NCI-H1092 treated with DMSO at 0.1 percent for 48 hours (cell line): ENCODE measurements at places on chromosomes 2 and 18.

DNA sequence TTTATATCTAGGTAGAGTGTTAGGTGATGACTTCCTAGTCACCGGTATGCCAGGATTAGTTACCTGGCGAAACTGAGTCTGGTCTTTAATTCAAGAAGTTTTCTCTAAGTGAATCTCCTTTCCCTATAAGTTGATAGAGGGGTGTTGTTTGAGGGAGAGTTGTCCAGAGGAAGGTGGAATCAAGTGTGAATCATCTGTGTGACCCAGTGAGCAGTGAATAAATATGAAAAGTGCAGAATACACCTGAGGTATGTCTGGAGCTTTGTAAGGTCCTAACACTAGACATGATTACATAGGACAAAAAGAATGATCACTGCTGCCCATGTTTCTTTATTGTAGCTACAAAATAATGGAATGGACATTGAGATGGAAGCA lies 11.2 kb downstream of the POU3F3 start:
- no peak for DNase-seq

GRCh38 chr18:8942909-8943545 lies 159.5 kb upstream of the NDUFV2 start:
- no peak for DNase-seq

- no peak for DNase-seq
These were observed 587.5 kb upstream of the DSEL start for GRCh38 chr18:68104036-68104435.

- no peak for DNase-seq
These were observed 42.4 kb downstream of the MRPL35 start for GRCh38 chr2:86241611-86242010.

DNA sequence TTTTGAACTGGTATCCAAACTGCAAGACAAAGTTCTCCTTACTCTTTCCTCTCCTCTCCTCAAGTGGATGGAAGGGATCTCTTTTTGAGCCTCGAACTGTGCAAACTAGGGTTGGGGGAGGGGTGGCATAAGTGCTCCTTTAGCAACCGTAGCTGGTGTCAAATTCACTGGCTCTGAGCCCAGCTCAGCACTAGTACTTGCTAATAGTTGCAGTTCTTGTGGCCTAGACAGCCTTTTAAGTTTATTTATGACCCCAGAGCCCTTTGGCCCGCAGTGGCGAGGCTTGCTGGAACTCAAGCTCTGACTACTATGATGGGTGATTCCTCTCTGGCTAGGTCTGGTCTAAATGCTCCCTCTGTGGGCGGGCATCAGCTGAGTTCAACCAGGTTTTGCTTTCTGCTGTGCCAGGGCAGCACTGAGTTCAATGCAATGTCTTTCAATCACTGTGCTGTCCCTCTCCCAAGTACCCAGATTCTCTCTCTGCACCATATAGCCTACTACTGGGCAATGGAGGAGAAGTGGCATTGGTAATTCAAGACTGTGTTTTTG lies 528.4 kb upstream of the SYT4 start:
- peak; percentile 36 for DNase-seq

- no peak for DNase-seq
These were observed 65.7 kb upstream of the RTN4 start for GRCh38 chr2:55115761-55116597.

GRCh38 chr2:58629545-58630119 lies 388.5 kb upstream of the FANCL start:
- no peak for DNase-seq

DNA sequence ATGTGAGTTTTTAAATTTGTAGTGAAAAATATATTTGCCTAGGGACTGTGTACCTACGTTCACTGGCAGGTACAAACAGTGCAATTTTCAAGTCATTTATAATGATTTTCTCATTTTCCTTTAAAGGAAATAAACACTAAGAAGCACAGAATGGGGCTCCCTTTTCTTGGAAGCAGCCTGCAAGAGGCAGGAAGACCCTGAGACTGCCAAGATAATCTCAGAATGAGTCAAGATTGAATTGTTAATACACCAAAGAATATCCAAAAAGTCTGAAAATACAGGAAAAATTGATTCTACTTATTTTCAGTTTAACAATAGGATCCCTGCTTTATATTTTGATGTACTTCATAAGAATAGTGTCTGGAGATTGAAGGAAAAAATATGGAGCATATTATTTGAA lies 331.2 kb downstream of the CTNNA2 start:
- no peak for DNase-seq

GRCh38 chr2:233088972-233089345 lies 28.8 kb downstream of the INPP5D start:
- no peak for DNase-seq
